ENCODE measurements at places on chromosomes 3 and 15. TPM values are rescaled to one million over a fixed set of nuclear protein-coding genes. Genes with fewer than 3 reads are reported as not detected.

The IQCF2 gene
- polyA plus RNA-seq = not detected

The NPAP1 gene
- not detected for polyA plus RNA-seq

The SYNPR gene
- not detected for polyA plus RNA-seq

The P2RY13 gene
- not detected for polyA plus RNA-seq

The MCTP2 gene
- 0.01 TPM for polyA plus RNA-seq

The CD276 gene
- 85.4 TPM for polyA plus RNA-seq

The MAGI1 gene
- 10.1 TPM for polyA plus RNA-seq

The NR1D2 gene
- 3.7 TPM for polyA plus RNA-seq

The KNG1 gene
- not detected for polyA plus RNA-seq

The THAP10 gene
- polyA plus RNA-seq = 1.7 TPM

All from endothelial cell of umbilical vein (primary cell).